ENCODE measurements at places on chromosomes 16 and 17.

GRCh38 chr16:84367750-84368307 lies 509 bp upstream of the ATP2C2 start:
- DNase-seq: no peak

- DNase-seq: no peak
Observed at GRCh38 chr17:43219001-43219400, 7.3 kb downstream of the TMEM106A start.

DNA sequence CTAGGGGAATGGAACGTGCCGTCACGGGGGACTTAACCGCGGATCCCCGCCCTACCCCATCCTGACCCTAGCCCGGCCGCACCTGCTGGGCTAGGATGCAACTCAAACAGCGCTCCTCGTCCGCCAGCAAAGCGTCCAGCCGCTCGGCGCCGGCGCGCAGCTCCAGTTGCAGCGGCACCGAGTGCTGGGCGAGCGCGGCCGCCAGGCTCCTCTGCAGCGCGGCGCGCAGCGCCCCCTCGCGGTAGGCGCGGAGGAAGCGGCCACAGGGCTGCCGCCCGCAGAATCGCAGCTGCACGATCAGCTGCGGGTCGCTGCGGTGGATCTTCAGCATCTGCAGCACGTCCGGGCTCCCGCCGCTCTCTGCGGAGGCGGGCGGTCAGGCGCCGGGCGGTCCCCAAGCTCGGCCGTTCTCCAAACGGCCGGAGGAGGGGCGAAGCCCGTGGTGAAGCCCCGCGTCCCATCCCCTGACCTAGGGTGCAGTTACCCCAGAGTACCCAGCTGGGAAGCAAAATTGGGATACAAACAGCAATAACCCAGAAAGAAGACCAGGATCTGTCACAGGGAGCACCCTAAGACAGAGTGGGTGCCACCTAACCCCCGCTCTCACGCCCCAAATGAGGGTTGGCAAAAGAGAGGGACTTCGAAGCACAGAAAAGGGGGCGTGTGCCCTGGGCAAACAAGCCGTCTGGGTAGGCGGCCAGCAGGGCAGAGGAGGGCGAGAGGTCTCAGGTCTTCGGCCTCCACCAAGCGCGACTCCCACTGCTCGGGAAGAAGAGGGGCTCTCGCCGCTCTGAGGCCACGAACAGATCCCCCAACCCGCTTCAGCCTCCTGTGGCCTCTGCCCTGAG lies 4.2 kb downstream of the TRADD start:
- DNase-seq: no peak

DNA sequence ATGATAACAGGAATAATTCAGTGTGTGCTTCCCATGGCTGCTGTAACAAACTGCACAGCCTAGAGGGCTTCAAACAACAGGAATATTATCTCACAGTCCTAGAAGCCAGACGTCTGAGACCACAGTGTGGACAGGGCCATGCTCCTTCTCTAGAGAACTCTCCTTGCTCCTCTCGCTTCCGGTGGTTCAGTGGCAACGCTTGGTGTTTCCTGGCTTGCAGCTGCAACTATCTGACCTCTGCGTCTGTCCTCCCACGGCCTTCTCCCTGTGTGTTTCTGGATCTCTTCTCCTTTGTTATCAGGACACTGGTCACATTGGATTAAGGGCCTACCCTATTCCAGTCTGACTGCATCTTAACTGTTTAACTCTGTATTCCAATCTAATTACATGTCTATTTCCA lies 414.3 kb downstream of the MAF start:
- no peak for DNase-seq

DNA sequence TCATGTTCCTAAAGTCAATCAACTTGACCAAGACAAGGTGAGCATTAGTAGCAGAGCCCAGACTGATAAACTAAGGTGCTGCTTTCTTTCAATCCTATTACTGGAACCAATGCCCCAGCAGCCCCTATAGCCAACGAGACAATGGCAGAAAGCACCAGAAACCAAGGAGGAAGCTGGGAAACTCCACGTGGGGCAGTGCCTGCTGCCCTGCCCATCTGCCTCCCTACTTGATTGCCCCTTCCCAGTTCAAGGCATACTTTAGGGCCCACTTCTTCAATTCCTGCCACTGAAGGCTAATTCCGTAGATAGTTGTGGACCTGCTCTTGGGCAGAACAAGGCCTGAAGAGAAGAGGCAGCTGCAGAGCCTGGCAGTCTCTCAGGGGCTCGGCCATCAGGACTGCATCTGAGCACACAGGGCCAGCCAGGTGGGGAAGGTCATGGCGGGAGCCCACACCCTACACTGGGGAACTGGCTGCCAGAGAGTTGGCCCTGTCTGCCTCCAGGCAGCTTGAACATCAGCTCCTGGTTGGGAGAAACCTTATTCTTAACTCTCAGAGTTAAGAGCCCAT lies 30.9 kb downstream of the WSB1 start:
- no peak for DNase-seq

DNA sequence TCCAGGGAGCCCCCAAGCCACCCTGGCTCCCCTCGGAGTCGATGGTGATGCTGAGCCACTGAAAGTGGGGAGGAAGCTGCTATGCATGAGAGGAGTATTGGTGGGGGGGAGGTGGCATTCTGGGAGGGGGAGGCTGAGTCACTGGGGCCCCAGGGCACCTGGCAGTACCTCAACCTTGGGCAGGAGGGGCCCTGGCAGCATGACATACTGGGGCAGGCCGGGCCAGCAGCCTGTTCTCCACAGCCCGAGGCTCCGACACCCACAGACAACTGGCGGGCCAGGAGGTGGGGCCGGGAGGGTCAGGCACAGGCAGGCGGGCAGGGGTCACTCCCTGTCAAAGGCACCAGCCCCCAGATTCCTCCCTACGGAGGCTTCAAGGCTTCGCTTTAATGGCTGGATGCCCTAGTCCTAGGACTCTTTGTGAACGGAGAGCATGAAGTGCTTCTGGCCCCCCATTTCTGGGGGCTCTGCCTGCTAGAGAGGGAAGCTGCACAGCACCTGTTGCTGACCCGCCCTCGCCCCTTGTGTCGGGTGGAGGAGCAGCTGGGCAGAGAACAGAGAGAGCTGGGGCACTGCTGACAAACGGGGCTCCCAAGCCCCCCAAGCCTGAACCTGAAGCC lies 928 bp downstream of the CASKIN2 start:
- no peak for DNase-seq

- no peak for DNase-seq
Observed at GRCh38 chr16:48101069-48101674, 54.6 kb downstream of the ABCC12 start.

GRCh38 chr17:79360196-79360595 lies 250.7 kb downstream of the RBFOX3 start:
- DNase-seq: no peak

DNA sequence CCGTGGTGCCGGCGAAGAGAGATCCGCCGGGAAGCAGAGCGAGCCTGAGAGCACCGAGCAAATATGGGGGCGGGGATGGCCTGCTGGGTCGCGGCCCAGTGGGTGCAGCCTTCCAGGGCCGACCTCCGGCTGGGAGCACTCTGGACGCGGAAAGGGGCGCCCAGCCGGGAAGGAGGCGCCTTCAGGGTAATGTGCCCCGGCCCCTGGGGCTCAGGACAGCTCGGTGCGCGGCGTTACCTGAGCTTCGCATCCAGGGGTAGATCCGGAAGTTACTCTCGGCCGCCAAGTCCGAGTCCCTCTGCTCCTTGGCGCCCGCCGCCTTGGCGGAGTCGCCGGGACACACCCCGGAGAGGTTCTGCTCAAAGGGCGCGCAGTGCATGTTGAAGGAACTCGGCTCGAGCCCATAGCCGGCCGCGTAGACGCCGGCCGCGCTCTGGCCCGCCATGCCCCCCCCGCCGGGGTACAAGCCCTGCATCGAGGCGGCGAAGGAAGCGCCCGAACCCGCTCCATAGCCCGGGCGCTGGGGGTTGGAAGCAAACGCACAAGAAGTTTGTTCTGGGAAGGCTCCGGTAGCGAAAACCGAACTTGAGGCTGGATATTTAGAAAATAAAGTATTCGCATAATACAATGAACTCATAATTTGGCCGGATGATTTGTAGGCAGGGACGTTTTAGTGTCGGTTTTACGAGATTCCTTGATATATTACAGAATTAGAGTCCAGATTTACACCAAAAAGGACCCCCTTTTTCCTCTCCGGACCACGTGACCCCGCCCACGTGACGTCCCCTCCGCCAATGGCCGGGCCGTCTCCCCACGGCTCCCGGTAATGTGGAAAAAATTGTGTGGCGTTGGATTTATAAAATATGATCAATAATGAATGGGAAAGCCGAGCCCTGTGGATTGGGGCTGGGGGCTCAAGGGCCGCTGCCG lies at the start of gene HOXB7:
HOXB7 (minus strand) TSS at position 736 of the 930 bp plus-strand sequence; CDS start at position 637, 99 bp downstream.
- DNase-seq: no peak

- peak; percentile 48 for DNase-seq
Observed at GRCh38 chr17:47305302-47305923, 18.3 kb upstream of the EFCAB13 start.

- no peak for DNase-seq
Observed at GRCh38 chr17:3835410-3836229, 10.4 kb downstream of the NCBP3 start.

- DNase-seq: no peak
Observed at GRCh38 chr17:48113201-48113676, 5.7 kb downstream of the SNX11 start.

GRCh38 chr16:83285921-83286320 lies 521.9 kb upstream of the HSBP1 start:
- no peak for DNase-seq

DNA sequence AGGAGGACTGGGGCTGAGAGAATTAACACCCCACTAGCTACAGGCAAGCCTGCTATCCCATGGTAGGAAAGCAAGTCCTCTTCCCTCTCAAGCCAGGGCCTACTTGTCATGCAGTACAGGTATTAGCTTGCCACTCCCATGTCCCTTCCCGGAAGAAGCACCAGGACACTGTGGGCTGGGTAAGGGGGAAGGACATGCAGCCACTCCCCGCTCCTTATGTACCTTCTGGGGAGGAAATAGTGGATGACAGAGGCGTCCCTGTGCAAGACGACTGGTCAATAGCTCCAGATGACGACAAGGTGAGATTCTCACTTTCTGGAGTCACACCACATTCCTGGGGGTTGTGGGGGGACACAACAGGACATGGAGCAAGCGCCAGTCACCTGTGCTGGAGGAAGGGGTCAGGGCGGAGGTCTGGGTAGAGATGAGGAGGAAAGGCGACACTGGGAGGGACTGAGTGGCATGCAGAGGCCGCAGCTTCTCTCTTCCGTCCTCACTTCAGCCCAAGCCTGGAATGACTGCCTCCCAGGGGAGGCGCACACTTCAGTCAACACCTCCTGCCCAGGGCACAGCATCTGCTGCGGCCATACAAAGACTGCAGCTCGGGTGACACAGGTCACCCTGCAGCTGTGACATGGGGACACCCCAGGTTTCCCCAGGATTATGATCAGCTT lies 15.1 kb upstream of the FOXJ1 start:
- DNase-seq: no peak

GRCh38 chr17:79826204-79826680 lies 13.0 kb downstream of the CBX4 start:
- DNase-seq: no peak

GRCh38 chr17:70171159-70171558 lies 1.8 kb downstream of the KCNJ2 start:
- DNase-seq: no peak

- no peak for DNase-seq
Observed at GRCh38 chr17:79907217-79907715, 68.0 kb upstream of the CBX4 start.

- DNase-seq: no peak
Observed at GRCh38 chr16:79765901-79766394, 165.4 kb upstream of the MAF start.

- DNase-seq: no peak
Observed at GRCh38 chr17:77313831-77314230, 173.1 kb downstream of the SEC14L1 start.

DNA sequence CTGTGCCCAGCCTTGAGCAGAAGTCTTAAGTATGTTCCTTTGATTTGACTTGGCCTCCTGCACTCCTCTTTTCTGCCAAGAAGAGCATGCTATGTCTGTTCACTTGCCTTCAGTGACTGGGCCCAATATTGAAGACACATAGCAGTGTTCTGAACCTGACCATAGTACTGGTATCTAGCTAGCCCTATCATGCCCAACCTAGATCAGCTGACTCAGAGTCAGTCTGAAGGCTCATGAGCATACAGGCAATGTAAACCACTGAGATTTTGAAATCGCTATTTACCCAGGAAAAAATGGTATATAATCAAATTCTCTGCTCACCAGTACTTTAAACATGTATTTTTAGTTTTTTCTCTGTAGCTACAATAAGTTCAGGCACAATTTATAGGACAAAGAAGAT lies 129.4 kb downstream of the TANC2 start:
- DNase-seq: no peak

GRCh38 chr17:71741836-71742235 lies 379.0 kb upstream of the SOX9 start:
- DNase-seq: no peak

GRCh38 chr16:3171181-3171854 lies 16.7 kb upstream of the OR1F1 start:
- no peak for DNase-seq

DNA sequence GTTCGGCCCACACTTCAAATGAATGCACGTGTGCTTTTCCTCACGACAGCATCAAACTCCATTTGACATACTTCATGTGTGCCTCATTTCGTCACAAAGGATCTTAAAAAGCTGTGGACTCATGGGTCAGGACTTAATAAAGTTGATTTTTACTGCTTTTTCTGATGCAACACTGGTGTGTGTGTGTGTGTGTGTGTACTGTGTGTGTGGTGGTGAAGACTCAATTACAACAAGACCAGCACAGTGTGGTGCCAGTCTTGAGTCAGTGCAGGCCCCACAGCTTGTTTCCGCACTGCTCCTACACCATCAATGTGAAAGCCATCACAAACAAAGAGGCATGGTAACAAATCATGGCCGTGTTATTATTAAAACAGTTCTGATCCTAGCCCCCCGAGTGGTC lies 17.7 kb downstream of the CDIP1 start:
- DNase-seq: no peak

- DNase-seq: no peak
Observed at GRCh38 chr17:82356845-82357355, 2.1 kb upstream of the TEX19 start.

- DNase-seq: no peak
Observed at GRCh38 chr16:56933828-56934598, 2.1 kb downstream of the HERPUD1 start.

DNA sequence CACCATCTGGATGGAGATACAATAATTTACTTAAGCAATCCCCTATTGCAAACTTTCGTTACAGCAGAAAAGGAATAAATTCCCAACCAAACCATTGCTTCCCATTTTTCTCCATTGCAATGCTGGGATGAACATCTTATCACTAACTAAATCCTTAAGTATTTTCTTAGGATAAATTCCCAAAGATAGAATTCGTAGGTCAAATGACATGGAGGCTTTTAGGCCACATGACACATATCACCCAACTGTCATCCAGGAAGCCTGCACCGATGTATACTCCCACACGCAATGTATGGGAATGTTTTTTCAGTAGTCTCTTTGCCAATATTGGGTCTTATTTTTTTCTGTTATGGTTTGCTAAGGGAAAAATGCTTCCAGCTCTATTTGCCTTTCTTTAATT lies 1.6 kb upstream of the TLCD2 start:
- no peak for DNase-seq

DNA sequence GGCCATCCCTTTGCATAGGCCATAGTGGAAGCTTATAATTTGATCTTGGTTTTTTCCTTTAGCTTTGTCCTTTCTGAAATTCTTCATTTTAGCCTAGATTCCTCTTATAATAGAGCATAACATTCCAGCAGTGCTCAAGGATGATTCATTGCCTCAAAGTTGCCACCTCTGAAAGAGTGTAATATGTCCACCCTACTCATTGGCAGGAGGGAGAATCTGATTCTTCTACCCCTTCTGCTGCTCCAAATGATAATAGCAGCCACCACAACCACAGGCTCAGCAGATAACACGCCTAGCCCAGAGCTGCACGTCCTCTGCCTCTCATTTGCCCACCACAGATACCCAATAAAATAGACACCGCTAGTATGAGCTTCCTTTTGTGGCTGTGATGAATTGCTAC lies 337.4 kb upstream of the HSBP1 start:
- DNase-seq: peak; percentile 23
